Fibroblast of skin of back (primary cell): ENCODE measurements at places on chromosomes 3 and 15.

- no peak for DNase-seq
Observed at GRCh38 chr3:127394984-127395662, 107.3 kb upstream of the PRR20G start.

DNA sequence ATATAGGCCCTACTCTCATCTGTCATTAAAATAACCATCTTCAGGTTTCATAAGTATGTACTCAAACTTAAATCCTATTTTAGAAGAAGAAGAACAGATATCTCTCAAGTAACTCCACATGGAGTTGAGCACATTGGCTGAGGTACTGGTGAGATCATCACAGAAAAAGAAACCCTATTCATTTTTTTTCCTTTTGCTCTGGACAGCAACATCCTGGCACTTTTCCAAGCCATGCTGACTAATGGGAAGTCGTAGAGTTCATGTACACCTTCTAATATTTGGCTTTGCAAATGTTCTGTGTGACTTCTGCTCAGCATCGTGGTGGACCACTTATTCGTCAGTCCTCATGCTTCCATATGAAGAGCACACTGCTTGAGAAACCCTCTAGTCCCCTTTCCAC lies 336.0 kb upstream of the KCNH8 start:
- peak; percentile 51 for DNase-seq

GRCh38 chr3:4351164-4351855 lies 48.1 kb downstream of the SETMAR start:
- no peak for DNase-seq

DNA sequence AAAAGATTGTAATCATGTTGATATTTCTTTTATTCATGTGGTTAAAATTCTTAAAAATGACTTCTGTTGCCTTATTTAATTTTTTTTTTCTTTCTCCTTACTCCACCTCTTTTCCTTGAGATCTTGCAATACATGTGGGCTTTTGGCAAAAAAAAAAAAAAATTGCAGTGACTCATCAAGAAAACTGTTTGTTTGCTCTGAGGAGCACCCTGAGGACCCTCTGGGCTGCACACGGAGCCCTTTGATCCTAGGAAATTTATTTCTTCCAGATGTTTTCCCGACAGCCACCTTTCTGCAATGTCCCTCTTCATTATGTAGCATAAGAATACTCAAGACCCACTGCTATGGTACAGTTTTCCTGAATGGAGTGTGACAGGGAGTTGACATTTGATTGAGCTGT lies 371.7 kb downstream of the ZBTB20 start:
- DNase-seq, result no peak
